ENCODE measurements at places on chromosomes 11 and 22.

GRCh38 chr11:102446606-102447005 is 6.0 kb downstream of the TMEM123 start:
- DNase-seq = peak; percentile 70

- DNase-seq = no peak
Observed at GRCh38 chr22:28369854-28370253, 309.8 kb downstream of the TTC28 start.

- DNase-seq = no peak
Observed at GRCh38 chr11:30455025-30455424, 131.1 kb downstream of the MPPED2 start.

- no peak for DNase-seq
Observed at GRCh38 chr11:16841984-16842383, 103.5 kb downstream of the C11orf58 start.

Measured in hepatic stellate cell (primary cell).